ENCODE measurements at places on chromosomes 7 and 10.

DNA sequence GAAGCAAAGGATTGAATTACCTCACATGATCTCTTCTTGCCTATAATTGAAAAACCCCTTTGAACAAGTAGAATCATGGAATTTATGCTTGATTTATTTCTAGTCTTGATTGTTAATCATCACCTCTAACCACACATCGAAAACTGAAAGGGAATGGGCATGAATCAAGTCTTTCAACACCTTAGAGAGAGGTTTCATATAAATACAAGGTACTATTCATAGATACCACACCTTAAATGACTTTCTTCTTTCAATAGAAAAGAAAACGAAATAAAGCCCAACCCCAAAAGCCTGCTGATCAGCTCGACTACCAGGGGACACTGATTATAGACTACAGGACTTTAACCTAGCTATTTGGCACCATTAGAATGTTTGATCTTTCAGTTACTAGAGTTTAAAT is 128.6 kb upstream of the PTPRZ1 start:
- DNase-seq: no peak

- no peak for DNase-seq
Observed at GRCh38 chr7:123198668-123199652, 809 bp downstream of the SLC13A1 start.

DNA sequence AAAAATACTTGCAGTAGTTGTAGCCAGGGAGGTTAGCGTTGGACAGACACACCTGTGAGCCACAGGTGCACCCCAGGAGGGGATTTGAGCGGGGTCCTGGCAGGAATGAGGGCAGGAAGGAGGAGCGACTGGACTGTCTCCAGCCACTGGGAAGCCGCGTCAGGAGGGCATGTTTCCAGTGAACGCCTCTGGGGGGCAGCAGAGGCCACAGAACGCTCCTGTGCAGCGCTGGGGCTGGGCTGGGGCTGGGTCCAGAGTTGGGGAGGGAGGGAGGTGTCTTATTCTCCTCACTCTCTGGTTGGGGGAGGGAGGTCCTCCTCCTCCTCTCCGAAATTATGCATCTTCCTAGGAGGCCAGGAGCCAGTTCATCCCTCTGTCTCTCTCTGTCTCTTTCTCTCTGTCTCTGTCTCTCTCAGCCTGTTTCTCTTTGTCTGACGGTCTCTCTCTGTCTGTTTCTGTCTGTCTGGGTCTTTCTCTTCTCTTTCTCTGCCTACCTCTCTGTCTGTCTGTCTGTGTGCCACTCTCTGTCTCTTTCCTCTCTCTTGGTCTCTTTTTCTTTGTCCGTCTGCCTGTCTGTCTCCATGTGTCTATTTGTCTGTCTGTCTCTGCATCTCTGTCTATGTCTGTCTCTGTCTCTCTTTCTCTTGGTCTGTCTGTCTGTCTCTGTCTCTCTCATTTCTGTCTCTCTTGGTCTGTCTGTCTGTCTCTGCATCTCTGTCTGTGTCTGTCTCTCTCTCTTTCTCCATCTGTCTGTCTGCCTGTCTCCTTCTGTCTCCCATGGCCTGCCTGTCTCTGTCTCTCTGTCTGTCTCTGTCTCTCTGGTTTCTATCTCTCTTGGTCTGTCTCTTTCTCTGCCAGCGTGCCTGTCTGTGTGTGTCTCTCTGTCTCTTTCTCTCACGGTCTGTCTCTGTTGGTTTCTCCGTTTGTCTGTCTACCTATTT is 9.9 kb upstream of the PSMG3 start:
- peak; percentile 65 for DNase-seq

GRCh38 chr7:36777062-36777461 is 52.8 kb upstream of the AOAH start:
- DNase-seq: peak; percentile 38

- peak; percentile 35 for DNase-seq
Observed at GRCh38 chr10:103493916-103494877, 692 bp downstream of the NEURL1 start.

- no peak for DNase-seq
Observed at GRCh38 chr7:13748998-13749397, 240.5 kb downstream of the ETV1 start.

DNA sequence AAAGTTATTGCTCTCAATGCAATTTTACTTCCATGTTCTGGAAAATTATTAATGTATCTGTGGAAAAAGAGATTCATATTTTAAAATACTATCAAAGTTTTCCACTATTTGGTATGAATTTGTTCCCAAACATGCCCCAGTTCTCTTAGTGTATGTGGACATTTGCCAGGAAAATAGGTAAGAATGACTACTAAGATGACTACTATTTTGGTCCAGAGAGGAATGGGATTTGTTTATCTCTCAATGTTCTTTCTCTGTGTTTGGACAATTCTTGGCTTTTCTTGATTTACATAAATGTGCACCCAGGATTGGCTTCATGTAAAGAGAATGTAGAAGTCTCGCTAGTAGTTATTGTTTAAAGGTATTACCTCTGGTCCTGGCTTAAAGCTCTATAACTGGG is 60.3 kb upstream of the POT1 start:
- no peak for DNase-seq

- no peak for DNase-seq
Observed at GRCh38 chr7:108000875-108001763, 1.8 kb downstream of the LAMB1 start.

DNA sequence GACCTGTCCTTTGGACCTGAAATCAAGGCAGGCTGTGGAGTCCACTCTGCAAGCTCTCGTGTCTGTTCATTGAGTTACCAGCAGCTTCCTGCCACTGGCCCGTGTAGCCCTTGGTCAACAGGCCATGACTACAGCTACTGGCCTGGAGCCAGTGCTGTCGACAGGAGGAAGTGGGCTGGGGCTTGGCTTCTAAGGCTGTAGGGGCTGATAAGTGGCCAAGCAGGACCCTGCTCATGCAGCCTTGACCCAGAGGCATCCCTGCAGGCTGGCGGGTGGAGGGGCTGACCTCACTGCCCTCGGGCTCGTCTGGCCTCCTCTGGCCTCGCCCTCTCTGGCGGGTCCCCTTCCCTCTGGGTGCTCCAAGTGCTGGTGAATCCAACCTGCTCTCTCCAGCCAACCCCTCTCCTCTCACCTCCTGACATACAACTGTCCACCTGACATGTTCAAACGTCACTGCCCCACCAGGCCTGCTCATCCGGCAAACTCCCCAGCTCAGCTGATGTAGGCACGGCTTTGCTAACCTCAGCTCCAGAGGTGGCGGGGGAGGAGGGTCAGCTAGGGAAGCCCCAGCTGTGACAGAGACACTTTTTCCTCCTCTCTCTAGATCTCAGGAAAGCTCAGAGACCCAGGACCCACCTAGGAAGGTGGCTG is 188.6 kb upstream of the LYZL2 start:
- no peak for DNase-seq

DNA sequence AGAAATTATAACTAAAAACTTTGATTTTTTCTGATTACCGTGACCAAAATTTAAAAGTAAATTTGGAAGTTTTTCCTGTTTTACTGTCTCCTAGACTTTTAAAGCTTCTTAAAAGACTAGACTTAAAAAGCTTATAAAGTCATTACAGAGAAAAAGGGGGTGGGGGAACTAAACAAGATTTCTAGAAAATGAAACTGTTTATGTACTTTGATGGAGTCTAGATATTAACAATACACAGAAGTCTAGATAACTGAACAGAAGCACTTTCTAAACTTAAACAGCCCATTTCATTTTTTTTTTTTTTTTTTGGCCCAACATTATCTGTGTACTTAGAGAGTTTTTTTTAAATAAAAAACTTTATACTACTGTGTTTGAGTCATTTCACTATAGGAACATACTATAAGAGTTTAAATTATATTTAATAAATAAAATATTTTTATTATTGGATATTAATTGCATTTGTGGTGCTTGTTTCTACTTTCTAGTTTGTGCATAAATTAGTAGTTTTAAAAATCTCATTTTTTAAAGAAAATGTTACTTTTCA is 98.5 kb downstream of the PHTF2 start:
- DNase-seq: no peak

GRCh38 chr10:92024700-92025099 is 101.1 kb downstream of the BTAF1 start:
- DNase-seq: no peak

GRCh38 chr10:44967616-44968015 is 8.0 kb downstream of the RASSF4 start:
- DNase-seq: no peak

DNA sequence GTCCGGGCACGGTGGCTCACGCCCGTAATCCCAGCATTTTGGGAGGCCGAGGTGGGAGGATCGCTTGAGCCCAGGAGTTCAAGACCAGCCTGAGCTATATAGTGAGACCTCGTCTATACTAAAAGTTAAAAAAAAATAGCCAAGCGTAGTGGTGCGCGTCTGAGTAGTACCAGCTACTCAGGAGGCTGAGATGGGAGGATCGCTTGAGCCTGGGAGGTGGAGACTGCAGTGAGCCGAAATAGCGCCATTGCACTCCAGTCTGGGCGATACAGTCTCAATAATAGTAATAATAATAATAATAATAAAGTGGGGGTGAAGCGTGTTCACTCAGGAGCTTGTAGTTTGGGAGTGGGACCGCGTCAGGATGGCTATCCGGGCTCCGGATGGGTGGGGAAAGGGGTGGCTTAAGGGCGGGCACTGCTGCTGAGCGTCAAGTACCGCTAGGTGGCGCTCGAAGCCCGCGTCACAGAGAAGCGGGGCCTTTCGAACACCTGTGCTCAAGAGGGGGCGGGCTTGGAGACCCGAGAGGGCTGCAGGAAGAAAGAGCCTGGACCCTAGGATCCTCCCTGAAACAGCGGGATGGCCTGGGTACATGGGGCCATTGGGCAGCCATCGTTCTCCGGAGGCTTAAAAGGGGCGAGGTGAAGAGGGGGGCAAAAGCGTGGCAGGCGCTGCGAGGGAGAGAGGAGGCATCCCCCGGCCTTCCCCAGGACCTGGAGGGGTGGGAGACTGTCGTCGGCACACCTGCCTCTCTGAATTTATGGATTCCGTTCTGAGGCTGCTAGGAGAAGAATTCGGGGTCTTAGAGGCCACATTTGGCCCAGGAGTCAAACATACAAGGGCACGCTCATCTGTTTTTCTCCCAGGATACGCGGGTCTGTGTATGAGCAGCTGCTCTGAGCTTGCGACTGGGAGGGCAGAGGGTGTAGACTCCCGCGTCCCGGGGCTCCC is 14.5 kb downstream of the LBX1 start:
- DNase-seq: peak; percentile 76

DNA sequence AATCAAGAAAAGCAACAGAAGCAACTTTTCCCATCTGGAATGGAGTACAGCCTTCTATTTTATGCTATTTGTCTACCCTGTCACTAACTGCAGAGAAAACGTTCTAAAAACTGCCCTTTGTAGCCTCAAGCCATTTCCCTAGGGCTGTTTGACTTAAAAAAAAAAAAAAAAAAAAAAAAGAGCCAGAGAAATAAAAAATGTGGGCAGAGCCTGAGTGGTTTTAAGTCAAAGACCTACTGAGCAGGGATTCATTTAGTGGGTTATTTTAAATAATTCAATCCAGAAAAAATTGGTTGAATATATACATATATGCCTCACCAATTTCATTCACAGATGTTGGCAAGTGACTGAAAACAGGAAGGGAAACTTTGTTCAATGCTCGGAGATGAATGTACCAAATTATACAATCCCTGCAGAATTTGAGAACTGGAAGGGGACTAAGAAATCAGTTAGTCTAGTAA is 75.2 kb downstream of the PPP1R3C start:
- no peak for DNase-seq

DNA sequence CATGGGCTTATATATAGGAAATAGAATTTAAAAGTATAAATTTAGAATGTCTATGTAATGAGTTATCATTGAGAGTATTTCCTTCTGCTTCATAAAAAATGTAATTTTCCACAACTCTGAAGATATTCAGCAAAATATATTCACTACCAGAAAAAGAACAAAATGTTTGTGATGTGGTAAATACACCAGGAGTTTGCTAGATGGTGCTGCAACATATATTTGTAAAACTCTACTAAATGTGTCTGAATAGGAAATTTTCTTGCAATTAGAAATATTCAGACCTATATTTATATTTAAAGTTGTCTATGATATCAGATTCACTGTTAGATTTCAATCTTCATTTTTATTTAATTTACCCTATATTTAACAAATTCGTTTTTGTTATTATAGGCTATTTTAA is 201.1 kb downstream of the PPP1R3A start:
- no peak for DNase-seq

GRCh38 chr10:59829024-59829423 is 75.8 kb upstream of the MRLN start:
- no peak for DNase-seq

GRCh38 chr10:124547647-124548168 is 86.1 kb downstream of the LHPP start:
- no peak for DNase-seq

DNA sequence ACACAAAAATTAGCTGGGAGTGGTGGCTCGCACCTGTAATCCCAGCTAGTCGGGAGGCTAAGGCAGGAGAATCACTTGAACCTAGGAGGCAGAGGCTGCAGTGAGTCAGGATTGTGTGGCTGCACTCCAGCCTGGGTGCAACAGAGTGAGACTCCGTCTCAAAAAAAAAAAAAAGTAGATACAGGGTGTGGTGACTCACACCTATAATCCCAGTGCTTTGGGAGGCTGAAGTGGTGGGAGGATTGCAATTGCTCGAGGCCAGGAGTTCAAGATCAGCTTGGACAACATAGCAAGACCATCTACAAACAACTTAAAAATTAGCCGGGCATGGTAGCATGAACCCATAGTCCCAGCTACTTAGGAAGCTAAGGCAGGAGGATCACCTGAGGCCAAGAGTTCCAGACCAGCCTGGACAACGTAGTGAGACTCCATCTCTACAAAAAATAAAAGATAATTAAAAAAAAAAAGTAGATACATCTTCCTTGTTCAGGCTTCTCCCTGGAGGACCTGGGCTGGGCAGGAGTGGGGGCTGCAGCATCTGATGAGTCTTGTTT is 2.0 kb downstream of the MOSPD3 start:
- DNase-seq: no peak

GRCh38 chr7:103766660-103767059 is 222.8 kb downstream of the RELN start:
- DNase-seq: no peak

DNA sequence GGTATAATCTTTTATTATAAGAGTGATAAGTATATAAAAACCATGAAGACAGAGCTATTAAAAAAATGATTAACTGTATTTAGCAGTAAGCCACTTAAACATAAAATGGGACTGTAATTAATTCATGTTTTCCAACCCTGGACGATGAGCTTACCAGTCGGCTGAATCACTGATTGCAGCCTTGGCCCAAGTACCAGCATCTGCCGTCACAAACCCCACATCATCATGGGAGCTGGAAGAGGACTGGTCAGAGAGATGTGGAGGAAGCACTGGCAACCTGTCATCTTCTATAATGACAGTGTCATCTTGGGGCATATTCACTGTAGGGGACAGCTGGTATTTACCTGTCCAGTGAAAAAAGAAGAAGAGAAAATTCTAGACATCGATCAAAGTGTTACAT is 473.6 kb downstream of the PARD3 start:
- no peak for DNase-seq

DNA sequence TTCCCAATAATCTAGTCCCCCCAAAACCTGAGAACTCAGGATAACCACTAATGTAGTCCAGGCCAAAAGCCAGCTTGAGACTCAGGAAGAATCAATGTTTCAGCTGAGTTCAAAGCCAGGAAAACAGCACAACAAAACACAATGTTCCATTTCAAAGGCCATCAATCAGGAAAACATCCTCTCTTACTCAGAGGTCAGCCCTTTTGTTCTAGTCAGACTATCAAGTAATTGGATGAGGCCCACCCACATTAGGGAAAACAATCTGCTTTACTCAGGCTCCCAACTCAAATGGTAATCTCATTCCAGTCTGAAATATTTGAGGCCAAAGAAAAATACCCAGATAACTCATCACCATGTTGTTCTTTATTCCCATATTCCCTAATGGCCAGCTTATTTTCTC is 152.2 kb downstream of the SDHAF3 start:
- no peak for DNase-seq

- no peak for DNase-seq
Observed at GRCh38 chr7:154628556-154628955, 374.4 kb downstream of the PAXIP1 start.
